AG08395 (cell line): ENCODE measurements at places on chromosomes 16 and 17.

- no peak for DNase-seq
Observed at GRCh38 chr17:21677911-21678310, 14.4 kb upstream of the KCNJ18 start.

- DNase-seq: no peak
Observed at GRCh38 chr16:15993946-15994665, 44.7 kb downstream of the ABCC1 start.

- DNase-seq: no peak
Observed at GRCh38 chr17:48704361-48705248, 17.7 kb downstream of the PRAC1 start.

- peak; percentile 80 for DNase-seq
Observed at GRCh38 chr16:10616756-10617640, 36.6 kb upstream of the EMP2 start.

- no peak for DNase-seq
Observed at GRCh38 chr16:83588070-83588469, 219.7 kb upstream of the HSBP1 start.

- DNase-seq: no peak
Observed at GRCh38 chr17:41967141-41967920, 736 bp downstream of the CNP start.

DNA sequence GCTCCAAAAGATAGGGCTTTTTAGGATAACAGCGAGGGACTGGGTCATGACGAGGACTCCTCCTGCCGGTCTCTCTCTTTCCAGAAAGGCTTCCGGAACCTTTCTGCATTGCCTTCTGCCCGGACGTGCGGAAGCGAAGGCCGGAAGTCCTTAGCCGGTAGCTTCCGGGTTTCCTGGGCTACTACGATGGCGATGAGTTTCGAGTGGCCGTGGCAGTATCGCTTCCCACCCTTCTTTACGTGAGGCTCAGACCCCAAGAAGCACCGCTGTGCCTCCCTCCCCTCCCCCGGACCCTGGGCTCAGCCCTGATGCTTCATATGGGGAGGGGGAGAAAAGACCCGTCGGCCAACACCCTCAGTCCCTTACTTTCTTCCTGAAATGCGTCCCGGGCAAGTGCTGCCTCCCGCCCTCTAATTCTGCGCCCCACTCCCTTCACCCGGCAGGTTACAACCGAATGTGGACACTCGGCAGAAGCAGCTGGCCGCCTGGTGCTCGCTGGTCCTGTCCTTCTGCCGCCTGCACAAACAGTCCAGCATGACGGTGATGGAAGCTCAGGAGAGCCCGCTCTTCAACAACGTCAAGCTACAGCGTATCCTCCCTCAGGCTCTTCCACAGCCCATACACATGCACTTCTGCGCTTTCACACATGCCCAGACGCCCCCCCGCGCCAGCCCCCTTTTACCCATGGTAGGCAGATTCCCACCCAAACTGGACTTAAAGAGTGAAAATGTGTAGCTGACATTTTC, at the start of gene VPS25:
Gene VPS25, plus strand, starts transcription at position 160 of the 746 bp plus-strand sequence. Its CDS starts 27 bp downstream, at position 187.
- DNase-seq: peak; percentile 92

GRCh38 chr17:19000531-19001325, 3.8 kb downstream of the FAM83G start:
- DNase-seq: peak; percentile 48

DNA sequence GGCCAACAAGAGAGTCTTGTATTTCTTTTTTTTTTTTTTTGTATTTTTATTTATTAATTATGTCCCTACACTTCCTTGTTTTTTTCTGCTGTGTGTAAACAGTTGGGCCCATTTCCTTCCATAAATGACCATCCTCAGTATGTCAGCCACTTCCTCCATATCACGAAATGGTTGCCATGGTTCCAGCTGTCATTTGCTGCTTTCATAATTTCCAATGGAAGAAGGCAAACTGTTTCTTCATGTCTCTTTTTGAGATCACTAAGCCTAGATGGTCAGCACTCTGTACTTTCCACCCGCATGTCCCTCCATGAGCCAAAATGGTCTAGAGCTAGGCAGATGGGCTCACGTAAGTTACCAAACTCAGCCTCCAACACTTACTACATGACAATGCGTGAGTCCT, 133.5 kb upstream of the FOXF1 start:
- no peak for DNase-seq

- no peak for DNase-seq
Observed at GRCh38 chr17:72125742-72126141, 4.9 kb downstream of the SOX9 start.

- no peak for DNase-seq
Observed at GRCh38 chr16:56478281-56479049, 27.1 kb downstream of the OGFOD1 start.

- DNase-seq: peak; percentile 38
Observed at GRCh38 chr17:57920916-57921703, 34.1 kb downstream of the CUEDC1 start.

GRCh38 chr16:23788685-23789084, 33.9 kb downstream of the CHP2 start:
- DNase-seq: no peak

DNA sequence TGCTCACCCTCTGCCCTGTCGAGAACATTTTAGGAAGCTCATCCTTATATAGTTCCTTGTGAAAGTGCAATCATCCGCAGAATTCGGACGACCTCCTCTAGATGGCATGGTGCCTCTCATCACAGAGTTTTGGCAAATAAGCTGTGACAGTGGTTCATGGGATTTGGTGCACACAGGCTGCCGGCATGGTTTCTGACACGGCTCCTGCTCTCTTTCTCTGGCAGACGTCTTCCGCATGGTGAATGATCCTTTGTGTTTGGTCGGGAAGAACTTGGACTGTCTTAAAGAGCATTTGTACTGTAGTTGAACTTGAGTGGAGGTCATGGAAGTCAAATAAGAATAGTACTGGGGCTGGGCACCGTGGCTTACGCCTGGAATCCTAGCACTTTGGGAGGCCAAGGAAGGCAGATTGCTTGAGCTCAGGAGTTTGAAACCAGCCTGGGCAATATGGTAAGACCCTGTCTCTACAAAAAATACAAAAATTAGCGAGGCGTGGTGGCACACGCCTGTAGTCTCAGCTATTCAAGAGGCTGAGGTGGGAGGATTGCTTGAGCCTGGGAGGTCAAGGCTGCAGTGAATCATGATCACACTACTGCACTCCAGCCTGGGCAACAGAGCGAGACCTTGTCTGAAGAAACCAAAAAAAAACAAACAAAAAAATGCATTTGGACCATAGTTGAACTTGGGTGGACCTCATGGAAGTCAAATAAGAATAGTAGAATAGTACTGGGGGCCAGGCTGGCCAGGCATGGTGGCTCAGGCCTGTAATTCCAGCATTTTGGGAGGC, 34.7 kb upstream of the NAT9 start:
- no peak for DNase-seq

- no peak for DNase-seq
Observed at GRCh38 chr17:53270936-53271335, 551.8 kb upstream of the KIF2B start.

DNA sequence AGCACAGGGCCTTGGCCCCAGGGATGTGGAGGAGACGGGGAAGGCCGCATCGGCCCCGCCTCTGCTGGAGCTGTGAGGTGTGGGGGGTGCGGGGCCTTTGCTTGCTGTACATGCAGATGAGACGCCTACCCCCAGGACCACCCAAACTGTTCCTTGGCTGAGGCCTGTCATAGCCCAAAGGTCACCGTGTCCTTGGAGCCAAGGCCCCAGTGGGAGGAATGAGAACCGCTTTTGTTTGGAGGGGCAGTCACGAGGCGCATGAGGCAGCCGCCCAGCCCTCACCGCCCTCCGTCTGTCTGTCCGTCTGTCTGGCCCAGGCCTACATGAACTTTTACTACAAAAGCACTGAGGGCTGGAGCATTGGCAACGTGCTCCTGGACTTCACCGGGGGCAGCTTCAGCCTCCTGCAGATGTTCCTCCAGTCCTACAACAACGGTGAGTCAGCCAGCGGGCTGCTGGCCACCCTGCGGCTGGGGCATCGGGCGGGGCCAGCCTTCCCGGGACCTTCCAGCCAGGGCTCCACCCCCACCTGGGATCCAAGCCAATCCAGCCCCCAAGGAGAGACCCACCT, 8.8 kb downstream of the TAX1BP3 start:
- DNase-seq: peak; percentile 95
